Mucosa of gallbladder (tissue), 1 donor: ENCODE measurements at places on chromosomes 16 and 17.

DNA sequence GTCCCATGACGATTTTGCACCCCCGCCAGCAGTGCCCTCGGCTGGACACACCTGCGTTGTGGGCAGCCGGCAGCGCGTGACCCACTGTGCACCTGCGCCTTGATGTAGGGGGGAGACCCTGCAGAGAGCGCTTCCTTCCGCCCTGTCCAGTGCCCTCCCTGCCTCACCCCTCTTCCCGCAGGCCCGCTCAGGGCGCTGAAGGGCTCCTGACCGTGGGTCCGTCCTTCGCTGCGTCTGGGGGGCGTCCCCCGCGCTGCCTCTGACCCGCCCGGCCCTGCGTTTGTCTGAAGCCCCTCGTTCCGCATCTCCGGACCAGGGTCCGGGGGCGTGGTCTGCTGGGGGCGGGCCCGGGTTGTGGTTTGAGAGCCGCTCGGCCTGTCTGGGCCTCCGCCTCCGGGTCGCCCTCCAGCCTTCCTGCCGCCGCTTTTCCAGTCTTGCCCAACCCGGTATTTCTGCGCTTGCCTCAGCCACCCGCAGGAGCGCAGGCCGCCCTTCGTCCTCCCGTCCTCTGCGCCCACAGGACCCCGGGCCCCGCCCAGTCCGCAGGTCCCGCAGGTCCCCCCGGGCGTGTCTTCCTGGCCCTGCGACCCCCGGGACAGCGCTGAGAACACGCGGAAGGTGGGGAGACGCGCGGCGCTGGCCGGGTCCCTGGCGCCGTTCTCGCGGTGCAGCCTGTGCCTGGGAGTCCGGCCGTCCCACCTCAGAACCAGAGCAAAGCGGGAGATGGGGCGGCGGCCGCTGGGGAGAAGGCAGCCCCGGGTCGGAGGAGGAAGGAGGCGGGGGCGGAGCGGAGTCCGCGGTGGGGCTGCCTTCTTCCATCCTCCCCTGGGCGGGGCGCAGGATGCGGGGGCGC lies 4.0 kb upstream of the IL17C start:
- DNase-seq, result no peak

- no peak for DNase-seq
Observed at GRCh38 chr16:9256196-9256595, 164.8 kb downstream of the HAPSTR1 start.

GRCh38 chr17:46072998-46073397 lies 73.9 kb downstream of the STH start:
- DNase-seq, result no peak

GRCh38 chr16:85259115-85259831 lies 147.0 kb upstream of the CIBAR2 start:
- DNase-seq, result no peak

DNA sequence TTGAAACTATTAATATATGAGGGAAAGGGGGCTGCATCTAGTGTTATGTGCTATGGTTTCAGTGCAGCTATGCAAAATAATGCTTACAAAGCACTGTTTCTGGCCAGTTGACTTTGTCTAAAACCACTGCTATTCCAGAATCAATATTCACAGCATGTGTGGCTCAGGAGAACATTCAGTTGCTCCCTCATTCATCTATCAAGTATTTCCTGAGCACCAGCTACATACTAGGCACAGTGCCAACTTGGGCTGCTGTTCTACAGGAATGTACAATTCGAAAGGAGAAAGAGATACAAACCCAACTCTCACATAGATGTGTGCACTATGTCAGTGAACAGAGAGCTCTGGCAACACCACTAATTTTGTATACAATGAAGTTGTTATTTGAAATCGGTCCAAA lies 183.0 kb downstream of the PHKB start:
- no peak for DNase-seq

- no peak for DNase-seq
Observed at GRCh38 chr17:10088444-10088843, 110.0 kb downstream of the GAS7 start.

- DNase-seq, result no peak
Observed at GRCh38 chr16:47132308-47132707, 11.4 kb downstream of the NETO2 start.

DNA sequence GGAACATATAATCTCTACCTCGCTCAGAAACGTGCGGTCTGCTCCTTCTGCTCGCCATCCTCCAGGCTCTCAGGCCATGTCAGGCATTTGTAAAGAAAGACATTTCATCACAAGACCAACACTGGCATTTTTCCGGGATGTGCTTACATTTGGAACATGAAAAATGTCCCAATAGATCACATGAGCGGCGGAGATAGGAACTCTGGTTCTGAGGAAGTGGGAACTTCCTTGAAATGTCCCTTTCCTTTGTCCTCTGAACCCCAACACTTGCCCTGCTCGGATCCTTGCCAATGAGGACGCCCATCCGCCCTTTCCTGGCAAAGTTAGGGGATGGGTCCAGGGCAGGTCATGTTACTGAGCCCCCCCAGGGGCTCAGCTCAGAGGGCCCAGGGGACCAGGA lies 130.5 kb downstream of the MAF start:
- DNase-seq, result peak; percentile 34

GRCh38 chr17:77693776-77694175 lies 264.7 kb upstream of the TNRC6C start:
- no peak for DNase-seq

DNA sequence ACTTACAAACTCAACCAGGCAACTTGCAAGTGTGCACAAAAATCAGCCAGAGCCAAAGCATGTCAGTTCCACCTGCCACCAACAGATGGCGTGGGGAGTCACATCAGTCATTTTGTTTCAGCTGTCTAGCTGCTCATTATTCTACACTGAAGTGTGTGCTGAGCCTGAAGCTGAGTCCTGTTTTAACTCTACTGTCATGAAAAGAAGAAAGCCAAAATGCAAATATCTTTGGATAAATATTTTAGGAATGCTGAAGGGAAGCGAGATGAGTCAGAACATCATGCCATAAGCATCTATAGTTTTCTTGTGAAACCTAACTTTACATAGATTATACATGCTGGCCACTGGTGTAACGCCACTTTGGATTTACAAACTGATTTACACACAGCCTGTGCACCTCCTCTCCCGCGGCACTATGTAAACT lies 172.6 kb downstream of the CDK5R1 start:
- DNase-seq, result peak; percentile 75

DNA sequence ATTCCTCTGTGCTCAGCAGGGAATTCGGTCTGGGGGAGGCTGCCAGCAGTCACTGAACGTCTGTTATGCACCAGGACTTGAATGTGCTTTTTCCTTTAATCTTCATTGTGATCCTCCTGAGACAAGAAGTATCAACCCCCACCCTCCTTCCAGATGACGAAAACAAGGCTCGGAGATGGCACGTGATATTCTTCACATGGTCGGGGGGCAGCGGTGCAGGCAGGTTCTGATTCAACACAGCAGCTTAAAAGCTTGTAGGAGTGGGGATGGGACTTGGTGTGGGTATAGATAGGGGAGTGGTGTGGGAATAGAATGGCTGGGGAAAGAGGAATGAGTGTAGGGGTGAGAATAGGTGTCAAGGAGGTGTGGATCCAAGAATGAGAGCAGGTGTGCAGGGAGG lies 6.4 kb downstream of the NECAB2 start:
- DNase-seq, result no peak

- DNase-seq, result no peak
Observed at GRCh38 chr17:17783825-17784656, 52.7 kb downstream of the SREBF1 start.

- DNase-seq, result no peak
Observed at GRCh38 chr17:82832411-82832810, 7.4 kb downstream of the ZNF750 start.

- DNase-seq, result no peak
Observed at GRCh38 chr17:13563866-13564265, 37.9 kb downstream of the HS3ST3A1 start.

DNA sequence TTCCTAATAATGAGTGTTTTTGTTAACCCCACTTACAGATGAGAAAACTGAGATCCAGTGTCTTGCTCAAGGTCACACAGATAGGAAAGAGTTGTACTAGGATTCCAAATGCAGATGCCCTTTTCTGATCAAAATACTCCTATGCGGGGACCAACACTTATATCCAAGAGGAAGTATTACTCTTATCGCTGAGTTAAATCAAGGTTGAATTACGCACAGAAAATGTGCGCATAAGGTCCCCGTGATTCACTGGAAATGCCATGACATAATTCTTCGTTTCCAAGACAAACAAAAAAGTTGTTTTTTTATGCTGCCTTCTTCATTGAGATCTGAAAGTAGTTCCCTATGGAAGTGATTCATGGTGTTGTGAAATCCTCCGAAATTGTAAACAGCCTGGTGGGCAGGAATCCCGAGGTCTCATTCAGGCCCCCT lies 463.8 kb upstream of the HSBP1 start:
- DNase-seq, result no peak

- DNase-seq, result no peak
Observed at GRCh38 chr17:511833-512251, 159.2 kb upstream of the RPH3AL start.

DNA sequence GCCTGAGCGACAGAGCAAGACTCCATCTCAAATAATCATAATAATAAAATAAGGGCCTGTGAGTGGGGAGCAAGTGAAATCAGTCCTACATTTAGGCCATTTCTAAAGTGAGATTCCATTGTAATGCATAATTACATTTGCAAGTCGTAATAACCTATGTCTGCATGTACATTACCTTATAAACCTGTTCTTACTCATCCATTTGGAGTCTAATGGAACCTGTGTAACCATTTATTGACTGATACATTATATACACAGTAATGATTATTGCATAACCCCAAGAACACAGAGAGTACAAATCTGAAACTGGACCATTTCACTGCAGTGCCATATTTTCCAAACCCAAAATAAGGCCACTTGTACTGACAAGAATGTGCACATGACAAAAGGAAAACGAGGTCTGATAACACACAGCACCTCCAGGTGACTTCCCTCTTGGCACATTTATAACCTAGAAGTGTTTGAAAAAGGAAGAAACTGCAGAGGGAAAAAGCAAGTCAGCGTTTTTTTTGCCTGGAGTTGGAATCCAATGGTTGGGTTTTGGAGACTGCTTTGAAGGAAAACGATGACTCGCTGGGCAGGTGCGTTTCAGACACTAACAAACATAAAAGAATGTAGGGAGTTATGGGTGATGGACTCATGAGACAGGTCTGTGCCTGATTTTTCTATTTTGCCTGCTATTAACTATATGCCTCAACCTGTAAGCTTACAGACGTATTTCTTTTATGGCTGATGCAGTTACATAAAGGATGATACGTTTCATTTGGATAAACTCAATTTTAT lies 63.6 kb upstream of the KIFC3 start:
- DNase-seq, result no peak

- DNase-seq, result no peak
Observed at GRCh38 chr16:11359370-11359769, 14.1 kb downstream of the RMI2 start.

DNA sequence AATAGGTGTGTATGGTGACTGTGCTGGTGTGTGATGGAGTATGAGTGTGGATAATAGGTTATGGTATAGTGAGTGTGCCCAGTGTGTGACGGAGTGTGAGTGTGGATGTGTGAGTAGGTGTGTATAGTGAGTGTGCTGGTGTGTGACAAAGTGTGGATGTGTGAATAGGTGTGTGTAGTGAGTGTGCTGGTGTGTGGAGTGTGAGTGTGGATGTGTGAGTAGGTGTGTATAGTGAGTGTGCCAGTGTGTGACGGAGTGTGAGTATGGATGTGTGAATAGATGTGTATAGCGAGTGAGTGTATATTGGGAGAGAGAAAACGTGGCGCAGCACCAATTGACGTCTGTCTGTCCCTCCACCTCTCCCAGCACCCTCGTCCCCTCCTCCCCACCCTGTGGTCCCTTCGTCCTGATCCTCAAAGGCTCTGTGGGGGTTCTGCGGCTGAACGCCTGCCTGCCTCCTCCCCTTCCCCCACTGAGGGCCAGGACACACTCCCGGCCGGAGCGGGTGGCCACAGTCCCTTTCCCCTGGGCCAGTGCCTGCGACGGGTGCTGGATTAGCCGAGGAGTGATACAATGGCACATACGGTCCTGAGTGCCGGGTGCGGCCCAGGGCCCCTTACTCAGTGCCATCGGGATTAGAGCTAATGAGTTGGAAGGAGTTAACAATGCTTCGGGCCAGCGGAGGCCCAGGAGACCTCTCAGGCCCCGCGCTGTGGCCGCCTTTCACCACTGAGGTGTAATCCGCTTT lies 160.0 kb downstream of the MRM1 start:
- DNase-seq, result no peak

GRCh38 chr17:17484451-17484899 lies 7.7 kb downstream of the MED9 start:
- no peak for DNase-seq

- no peak for DNase-seq
Observed at GRCh38 chr17:66432996-66433551, 130.7 kb downstream of the PRKCA start.

DNA sequence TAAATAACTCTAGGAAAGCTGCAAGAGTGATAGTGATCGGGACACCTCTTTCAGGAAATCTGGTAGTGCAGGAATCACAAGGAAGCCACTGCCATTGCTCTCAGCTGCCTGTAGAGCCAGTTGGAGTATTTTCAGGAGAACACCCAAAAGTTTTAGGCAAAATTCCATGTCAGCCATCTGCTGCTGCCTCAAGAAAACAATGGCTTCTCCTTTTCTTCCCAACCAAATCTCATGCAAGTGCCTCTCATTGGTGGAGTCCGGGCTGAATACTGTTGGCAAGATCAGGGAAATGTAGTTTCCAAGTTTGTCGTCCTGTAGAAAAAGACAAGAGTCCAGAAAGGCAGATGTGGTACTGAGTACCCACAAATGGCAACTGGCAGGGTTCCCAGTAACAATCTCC lies 54.9 kb upstream of the TANC2 start:
- no peak for DNase-seq
